ENCODE measurements at places on chromosomes 5 and 9.

DNA sequence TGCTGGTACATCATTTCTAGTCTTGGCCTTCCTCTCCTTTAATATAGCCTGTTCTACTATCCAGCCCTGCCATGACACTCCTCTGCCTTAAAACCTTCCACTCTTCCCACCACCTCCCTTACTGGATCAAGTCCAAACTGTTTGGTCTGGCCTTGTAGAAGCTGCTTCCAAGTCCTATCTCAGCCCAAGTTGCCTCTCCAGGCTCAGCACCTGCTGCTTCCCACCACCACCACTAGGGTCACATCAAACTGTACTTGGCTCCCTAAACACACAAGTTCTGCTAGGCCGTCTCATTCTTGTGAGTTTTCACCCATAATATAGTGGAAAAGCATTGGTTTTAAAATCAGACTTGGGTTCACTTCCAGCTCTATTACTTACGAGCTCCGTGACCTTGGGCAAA is 1.4 kb downstream of the NDUFA8 start:
- no peak for DNase-seq

GRCh38 chr9:99037769-99038483 is 67.0 kb upstream of the TGFBR1 start:
- DNase-seq, result peak; percentile 54

DNA sequence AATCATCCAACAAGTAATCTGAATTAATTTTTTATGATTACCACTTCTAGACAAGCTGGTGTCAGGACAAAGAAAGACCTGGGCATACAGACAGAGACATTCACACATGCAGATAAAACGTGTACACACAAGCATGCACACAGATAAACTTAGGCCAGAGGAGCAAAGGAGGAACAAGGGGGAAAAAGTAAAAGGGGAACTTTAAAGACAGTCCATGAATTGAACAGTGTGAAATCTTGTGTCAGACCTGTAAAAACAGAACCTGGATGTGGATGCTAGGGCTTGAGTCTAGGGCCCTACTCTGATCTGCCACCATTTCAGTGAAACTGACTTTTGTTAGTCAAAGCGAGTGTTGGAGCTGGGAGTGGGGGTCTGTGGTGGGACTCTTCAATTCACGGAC is 11.2 kb upstream of the ZSWIM6 start:
- DNase-seq, result no peak

- no peak for DNase-seq
Observed at GRCh38 chr9:98873951-98874371, 66.5 kb downstream of the GALNT12 start.

- DNase-seq, result no peak
Observed at GRCh38 chr5:74056789-74057164, 430.8 kb downstream of the ARHGEF28 start.

DNA sequence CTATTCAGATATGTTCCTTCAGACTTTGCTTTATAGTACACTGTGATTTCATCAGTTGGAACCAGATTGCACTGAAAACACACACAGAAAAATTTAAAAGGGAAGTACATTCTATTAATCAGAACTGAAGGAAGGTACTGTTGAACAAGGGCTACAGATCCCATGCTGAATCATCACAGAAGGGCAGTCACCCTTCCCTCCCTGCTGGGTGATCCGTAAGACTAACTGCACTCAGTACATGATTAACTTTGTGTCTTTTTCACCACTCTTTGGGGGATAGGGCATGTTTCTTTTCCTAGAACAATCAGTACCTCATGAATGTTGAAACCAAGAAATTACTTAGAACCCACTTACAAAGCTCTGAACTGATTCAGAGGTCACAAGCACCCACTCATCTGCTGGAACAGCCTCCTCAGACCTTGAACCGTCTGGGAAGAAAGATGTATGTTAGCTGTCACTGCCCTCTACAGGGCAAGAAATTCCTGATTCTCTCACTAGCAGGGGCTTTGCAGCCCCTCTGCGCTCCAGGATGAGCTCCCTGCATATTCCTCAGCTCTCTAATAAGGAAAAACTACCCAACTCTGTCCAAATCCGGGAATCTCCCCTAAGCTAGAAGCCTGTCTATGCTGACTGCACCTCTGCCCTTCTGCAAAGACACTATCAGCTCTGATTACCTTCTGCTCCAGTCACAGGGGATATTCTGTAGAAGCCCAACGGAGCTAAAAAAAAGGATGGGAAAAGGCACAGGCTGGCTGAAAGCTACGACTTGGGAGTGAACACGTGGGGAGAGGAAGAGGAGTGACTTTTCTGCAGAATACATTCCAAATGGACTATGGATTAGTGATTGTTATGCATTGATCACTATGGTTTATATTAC is 51.0 kb downstream of the IARS1 start:
- no peak for DNase-seq

- DNase-seq, result no peak
Observed at GRCh38 chr9:68822596-68823165, 117.6 kb downstream of the PIP5K1B start.

GRCh38 chr5:105877592-105877991 is 1793.1 kb downstream of the EFNA5 start:
- DNase-seq, result no peak

- no peak for DNase-seq
Observed at GRCh38 chr9:89623925-89624420, 19.2 kb downstream of the GADD45G start.

GRCh38 chr5:33153372-33153771 is 287.4 kb upstream of the TARS1 start:
- DNase-seq, result no peak

DNA sequence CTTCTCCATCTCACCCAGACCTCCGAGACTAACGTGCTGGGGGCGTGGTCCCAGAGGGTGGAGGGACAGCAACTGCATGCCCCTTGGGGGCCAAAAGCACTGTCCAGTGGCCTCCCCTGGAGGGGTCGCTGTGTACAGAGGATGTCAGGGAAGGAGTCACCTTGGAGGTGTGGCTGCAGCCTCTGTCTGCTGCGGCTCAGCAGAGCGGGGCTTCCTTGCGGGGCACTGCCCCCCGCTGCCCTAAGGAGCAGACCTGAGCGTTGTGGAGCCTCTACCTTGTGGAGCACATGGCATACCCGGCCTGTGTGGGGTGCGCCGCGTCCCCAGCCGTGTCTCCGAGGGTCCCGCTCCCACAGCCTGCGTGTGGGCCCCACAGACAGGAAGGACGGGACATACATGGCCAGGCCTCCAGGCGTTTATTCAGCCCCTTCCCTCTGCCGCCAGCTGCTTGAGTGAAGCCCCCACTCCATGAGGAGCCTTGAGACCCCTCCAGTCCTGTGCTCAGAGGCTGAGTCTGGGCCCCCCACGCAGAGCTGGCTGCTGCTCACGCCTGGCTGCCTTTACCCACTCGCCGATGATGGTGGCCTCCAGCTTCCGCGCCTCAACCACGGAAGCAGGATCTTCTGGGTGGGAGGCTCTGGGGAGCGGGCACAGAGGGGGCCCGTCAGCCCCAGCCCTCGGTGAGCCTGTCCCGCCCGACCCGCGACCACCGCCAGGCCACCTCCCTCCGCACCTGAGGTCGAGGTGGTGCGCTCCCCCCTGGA is 4.2 kb downstream of the DPP7 start:
- DNase-seq, result no peak

DNA sequence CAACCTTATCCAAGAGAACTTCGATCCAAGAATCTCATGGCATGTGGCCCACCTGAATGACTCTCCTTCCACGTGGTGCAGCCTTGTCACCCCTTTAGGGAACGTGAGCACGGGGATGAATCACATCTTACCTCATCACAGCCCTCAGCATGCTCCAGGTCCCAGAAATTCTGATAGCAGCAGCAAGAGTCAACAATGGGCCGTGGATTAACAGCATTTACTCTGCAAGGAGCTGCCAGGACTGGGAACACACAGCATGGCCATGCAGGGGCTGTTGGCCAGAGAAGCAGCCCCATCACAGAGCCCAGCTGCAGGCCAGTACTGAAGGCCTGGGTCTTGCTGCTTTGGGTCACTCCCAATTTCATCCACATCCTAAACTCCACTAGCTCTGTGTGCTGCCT is 150.4 kb downstream of the C5orf15 start:
- DNase-seq, result no peak

DNA sequence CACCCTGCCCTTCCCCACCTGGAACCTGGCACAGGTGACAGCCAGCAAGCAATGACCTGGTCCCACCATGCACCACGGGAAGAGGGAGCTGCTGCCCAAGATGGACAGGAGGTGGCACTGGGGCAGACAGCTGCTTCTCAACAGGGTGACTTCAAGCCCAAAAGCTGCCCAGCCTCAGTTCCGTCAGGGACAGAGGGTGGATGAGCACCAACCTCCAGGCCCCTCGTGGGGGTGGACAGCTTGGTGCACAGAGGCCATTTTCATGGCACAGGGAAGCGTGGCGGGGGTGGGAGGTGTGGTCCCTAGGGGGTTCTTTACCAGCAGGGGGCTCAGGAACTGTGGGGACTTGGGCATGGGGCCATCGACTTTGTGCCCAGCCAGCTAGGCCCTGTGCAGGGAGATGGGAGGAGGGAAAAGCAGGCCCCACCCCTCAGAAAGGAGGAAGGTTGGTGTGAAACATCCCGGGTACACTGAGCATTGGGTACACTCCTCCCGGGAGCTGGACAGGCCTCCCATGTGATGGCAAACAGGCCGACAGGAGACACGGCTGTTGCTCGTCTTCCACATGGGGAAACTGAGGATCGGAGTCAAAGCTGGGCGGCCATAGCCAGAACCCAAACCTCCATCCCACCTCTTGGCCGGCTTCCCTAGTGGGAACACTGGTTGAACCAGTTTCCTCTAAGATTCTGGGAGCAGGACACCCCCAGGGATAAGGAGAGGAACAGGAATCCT is 1.9 kb downstream of the CEL start:
- no peak for DNase-seq

DNA sequence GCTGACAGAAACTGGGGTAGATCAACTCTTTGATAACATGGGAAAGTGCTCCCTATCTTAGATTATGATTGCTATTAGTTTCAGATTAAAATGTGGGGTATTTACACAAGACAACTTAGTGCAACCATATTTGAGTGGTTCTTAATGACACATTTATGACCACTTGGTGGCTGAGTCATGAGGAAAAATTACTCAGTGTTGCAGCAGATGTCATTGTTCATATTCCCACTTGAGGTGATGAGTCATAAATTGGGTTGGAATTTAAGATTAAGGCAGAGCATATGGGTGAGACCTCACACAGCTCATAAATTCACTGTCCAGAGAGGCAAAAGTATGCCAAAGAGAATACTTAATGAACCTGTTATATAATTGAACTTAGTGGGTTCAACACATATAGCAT is 408.3 kb downstream of the DMRT2 start:
- DNase-seq, result peak; percentile 37

GRCh38 chr9:78358329-78359051 is 61.6 kb downstream of the PSAT1 start:
- no peak for DNase-seq

DNA sequence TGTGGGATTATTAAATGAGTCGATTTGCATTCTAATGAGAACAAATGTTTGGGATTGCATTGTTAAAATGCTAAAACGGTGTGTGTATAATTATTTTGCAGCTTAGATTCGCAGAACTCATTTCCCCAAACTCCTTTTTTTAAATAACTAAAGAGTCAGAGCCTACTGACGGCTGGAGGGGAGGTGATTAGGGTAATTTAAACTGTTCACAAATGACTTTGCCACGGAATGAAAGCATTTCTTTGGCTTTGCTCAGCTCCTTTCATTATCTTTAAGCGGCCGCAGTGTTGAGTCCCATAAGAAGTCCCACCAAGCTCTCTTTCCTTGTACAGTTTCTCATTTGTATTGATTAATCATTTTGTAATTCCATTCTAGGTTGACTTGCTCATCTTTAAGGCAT is 1632.8 kb downstream of the MAT2B start:
- DNase-seq, result no peak

- DNase-seq, result no peak
Observed at GRCh38 chr5:43215073-43215631, 23.1 kb downstream of the NIM1K start.

DNA sequence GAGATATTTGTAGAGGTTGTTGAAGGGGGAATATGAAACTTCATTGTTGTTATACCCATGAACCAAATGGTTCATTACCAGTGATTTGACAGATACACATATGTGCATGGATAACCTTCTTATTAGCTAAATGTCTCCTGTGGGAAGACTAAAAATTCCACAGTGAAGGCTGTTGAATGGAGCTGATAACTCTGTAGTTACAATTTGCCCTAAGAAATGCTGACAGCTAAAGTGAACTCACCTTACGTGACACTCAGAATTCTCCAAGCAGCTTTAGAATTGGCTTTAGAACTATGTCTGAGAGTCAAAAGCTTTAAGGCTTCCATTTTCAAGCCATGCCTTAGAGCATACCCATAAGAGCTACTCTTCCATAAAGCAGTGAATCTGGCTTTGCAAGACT is 276.9 kb downstream of the PRELID2 start:
- no peak for DNase-seq

GRCh38 chr5:69035665-69036064 is 58.1 kb upstream of the SLC30A5 start:
- DNase-seq, result no peak

DNA sequence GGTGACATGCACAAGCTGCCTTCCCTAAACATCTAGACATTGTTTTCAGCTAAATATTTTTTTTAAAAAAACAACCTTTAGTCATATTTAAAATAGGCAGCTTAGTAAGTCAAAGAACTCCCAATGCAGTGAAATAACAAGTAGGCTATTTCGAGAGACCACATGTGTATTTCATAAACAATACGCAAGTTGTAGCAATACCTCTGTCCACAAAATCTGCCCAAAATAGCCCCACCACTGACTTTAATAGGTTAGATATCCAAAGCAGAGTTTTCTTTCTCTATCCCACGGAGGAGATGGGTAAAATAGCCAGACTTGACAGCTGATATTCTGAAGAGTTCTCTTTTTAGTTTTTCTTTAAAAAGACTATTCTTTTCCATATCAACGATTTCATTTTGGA is 1.2 kb downstream of the SLC24A2 start:
- no peak for DNase-seq

DNA sequence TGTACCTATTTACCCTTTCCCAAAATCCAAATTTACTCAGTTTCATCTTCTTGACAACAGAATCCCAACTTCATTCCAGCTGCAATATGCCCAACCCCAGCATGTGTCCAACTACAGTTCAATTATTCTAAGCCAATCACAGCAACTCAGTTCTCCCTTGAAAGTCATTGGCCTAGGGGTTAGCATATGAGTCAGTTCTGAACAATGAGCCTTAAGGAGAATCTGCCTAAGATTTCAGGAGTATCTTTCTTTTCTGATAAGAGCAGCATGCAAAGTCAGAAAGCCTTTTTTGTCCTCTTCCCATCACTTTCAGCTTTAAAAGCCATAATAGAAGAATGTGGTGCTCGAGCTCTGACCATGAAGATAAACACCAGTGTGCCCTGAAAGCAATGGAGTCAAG is 44.4 kb upstream of the RASGRF2 start:
- DNase-seq, result no peak

- no peak for DNase-seq
Observed at GRCh38 chr5:83220331-83220730, 143.0 kb downstream of the XRCC4 start.

Measured in GM04503 (cell line).